Progenitor cell of endocrine pancreas (in vitro differentiated cells): ENCODE measurements at places on chromosomes 6 and 20. TPM values are rescaled to one million over a fixed set of nuclear protein-coding genes. Genes with fewer than 3 reads are reported as not detected.

The HBS1L gene
- 77.2 and 88.7 TPM in 2 replicates for total RNA-seq

DNA sequence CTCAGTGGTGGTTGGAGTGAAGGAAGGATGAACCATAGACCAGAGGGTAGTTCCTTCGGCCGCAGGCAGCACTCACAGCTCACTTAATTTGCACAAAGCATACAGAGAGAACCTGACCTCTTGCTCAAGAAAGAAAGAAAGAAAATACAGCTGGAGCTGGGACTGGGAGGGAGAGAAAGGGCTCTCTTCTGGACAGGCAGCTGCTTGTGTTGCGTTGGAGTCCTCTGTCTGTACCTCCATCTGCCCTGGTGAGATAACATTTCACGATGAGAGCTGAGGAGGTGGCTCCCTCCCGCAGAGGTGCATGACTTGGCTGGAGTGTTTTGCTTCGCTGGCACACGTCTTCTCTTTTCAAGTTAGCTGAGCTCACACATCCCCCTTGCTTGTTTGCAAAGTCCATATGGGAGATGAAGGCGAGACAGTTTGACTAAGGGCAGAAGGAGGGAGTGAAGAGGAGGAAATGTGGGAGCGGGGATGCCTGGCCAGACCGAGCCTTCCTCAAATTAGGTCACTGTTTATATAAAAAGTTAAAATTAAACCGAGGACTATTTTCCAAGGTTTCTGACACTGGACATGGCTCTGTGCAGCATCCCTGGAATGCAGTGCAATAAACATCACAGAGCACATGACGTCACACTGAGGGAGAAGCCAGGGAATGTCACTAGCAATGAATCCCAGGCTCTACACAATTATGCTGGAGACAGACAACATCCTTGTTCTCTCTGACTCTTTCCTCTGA is 359.4 kb downstream of the CD83 start:
- no peak for DNase-seq

- peak; percentile 37 for DNase-seq
These were observed 10.6 kb downstream of the CTCFL start for GRCh38 chr20:57514273-57514751.

GRCh38 chr6:138194287-138194686 is 24.0 kb downstream of the PBOV1 start:
- no peak for DNase-seq
